ENCODE measurements at places on chromosomes 3 and 15. TPM values are rescaled to one million over a fixed set of nuclear protein-coding genes. Genes with fewer than 3 reads are reported as not detected.
A peak's percentile ranks its signal among the peaks of the same experiment; 100 is the strongest.

- peak; percentile 27 for DNase-seq
These were observed 148.4 kb downstream of the TIGIT start for GRCh38 chr3:114442246-114442645.

DNA sequence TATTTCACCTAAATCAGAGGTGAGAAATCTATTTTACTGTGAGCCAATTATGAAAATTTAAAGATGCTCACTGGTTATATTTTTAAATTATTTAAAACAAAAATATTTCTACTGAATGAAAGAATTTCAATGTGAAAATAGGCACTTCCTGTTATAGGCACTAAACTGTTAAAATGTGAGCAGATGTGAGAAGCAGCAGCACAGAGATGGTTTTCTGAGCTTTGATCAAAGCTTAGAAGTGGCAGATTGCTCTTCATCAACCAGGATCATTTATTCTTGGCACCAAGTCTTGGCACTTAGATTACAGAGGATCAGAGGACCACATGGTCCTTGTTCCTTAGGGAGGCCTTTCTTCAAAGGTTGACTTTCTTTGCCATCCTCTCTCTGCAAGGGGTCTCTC lies 18.0 kb upstream of the TSC22D2 start:
- DNase-seq = no peak

- DNase-seq = no peak
These were observed 94.9 kb downstream of the LIPC start for GRCh38 chr15:58526647-58527192.

- DNase-seq = no peak
These were observed 4.5 kb upstream of the SEMA3B start for GRCh38 chr3:50264383-50264963.

GRCh38 chr3:78697426-78697825 lies 1070.4 kb downstream of the ROBO1 start:
- DNase-seq = no peak

DNA sequence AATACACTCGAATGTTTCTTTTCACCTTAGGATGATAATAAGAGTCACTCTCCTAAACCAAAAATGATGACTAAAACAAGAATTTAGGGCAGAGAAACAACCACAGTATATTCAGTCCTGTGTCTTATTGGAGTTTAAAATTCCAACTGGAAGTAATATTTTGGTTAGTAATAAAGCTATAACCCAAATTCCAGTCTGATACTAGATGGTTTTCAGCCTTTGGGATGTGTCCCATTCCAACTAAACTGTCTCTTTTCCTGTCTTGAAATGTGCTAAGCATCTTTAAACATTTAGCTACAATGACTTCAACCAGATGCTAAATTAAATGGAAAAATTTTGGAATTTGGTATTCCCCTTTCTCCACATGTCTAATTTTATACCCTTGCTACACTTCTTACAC lies 510.0 kb downstream of the ROBO1 start:
- no peak for DNase-seq

- DNase-seq = no peak
These were observed 76.3 kb upstream of the IQSEC1 start for GRCh38 chr3:13149330-13150108.

- no peak for DNase-seq
These were observed 1077.5 kb downstream of the TBL1XR1 start for GRCh38 chr3:176119826-176120225.

DNA sequence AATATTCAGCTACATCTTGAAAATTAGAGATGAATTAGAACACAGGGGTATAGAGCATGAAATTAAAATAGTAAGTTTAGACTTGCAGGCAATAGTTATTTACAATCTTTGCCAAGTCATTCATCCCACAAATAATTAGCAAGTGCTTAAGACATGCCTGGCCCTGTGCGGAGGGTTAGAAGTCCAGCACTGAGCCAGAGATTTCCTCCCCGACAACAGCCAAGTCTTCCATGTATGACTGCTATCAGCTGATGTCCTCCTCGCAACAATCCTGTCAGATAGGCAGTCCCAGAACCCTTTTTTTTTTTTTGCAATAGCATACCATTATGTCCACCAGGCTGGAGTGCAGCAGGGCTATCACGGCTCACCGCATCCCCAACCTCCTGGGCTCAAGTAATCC lies 14.6 kb downstream of the SIN3A start:
- DNase-seq = no peak

DNA sequence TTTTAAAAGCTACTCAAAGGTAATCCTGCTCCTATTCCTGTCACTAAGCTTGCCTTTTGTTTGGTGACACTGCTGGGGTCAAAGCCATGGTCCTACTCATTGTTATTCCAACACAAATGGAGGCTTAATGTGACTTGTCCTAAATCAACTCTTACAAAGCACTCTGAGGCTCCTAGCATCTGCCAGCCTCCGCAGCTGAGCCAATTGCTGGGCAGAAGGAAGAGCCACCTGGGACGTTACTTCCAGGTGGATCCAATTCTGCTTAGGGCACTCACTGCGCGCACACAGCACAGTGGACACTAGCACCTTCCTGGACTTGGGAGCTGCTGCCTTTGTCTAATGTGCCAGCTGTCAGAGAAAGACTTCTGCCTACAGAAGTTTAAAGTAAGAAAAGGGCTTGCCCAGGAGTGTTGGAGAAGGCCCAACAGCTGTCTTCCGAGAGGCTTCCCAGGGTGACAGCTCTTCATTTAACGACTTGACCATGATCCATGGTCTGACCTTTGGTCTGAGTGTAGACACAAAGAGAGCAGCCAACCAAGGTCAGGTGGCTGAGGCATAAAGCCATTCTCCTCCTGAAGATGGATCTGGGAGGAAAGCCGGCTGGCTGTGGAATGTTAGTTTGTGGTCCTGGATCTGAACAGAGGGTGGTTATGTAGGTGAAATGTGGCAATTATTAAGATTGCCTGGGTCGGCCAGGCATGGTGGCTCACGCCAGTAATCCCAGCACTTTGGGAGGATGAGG lies 102.2 kb downstream of the AQP9 start:
- no peak for DNase-seq

DNA sequence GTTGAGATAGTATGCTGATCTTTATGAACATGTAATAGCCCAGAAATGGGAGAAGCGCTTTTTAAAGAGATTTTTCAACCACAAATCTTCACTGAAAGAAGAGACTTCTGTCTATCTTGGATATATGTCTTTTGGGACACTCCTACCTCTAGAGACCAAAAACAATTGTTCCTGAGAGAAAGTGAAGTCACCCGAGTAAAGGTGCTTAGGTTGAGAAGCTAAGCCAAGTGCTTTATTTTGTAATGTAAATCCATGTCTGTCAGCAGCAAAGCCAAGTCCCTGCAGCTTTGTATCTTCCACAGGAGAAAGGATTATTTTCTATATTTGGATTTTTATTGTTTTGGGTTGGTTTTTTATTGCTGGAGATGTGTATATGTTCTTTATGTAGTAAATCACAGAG lies 32.1 kb upstream of the B3GALNT1 start:
- no peak for DNase-seq

- DNase-seq = peak; percentile 17
These were observed 53.7 kb downstream of the NMD3 start for GRCh38 chr3:161274691-161275298.

- no peak for DNase-seq
These were observed 66.5 kb upstream of the BCL6 start for GRCh38 chr3:187811585-187812250.

DNA sequence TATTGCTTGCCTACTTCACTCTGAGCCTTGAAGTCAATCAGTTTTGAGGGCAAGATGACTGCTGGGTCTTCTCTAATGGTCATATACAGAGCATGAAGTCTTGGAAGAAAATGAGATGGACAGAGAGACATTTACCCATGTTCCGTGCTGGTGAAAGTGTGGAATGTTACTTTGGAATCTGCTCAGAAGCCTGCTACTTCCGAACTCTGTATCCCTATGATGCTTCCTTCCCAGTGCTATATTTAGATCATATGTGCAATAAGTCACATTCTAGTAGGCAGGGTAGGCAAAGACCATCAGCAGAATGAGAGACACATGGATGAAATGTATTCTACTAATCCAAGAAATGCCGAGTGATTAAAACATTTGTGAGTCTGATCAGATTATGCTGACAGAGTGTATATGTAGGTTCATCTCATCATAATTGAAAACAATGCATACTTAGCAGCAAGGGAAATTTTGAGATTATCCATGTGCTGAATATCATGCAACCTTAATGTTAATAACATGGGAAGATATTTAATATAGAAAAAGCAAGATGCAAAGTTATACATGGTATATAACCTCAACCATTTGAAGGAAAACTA lies 60.5 kb downstream of the RAB7A start:
- DNase-seq = no peak

- DNase-seq = no peak
These were observed 85.2 kb upstream of the HERC1 start for GRCh38 chr15:63918901-63919348.

GRCh38 chr15:42474827-42475226 lies 16.1 kb downstream of the ZNF106 start:
- DNase-seq = no peak

- no peak for DNase-seq
These were observed 53.7 kb downstream of the PIK3CB start for GRCh38 chr3:138781012-138781470.

- DNase-seq = no peak
These were observed 86.0 kb upstream of the ALDH1L1 start for GRCh38 chr3:126266291-126266840.

DNA sequence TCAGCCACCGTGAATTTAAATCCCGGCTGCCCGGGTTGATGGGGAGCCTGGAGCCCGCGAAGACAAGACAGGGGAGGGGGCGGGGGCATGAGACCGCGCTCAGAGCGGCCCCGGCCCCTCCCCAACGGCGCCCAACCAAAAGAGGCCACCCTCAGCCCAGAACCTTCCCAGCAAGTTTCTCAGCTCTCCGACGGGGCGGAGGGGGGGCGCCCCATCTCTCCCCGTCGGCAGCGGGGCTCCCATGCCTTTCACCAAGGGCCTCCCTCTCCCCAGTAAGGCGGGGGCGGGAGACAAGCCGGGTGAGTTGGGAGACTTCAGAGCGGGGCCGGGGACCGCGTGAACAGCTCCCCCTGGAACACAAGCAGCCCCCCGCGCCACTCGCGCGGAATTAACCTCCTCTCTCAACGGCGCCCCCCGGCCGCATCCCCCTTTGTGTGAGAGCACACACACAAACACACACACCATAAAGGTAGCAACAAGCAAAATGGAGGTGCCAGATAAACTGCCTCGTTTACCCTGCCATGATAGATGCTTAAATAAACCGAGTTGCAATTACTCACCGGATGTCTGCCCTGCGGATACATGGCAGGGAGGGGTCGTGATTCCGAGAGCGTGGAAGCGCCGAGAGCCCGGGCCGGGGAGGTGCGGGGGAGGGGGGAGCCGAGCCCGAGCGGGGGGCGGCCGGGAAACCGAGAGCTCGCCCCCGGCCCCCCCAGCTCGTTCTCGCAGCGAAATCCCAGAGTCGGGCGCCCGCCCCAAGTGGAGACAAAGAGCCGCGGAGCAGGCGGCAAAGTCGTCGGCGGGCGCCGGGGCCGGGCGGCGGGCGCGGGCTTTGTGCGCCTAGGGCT lies 1.3 kb downstream of the TLE3 start:
- DNase-seq = peak; percentile 27

AQP9 gene
- total RNA-seq = not detected

SPSB4 gene
- total RNA-seq = not detected

GOLGA8A gene
- total RNA-seq = 12.5 TPM

ERICH6 gene
- not detected for total RNA-seq

MESD gene
- 24.2 TPM for total RNA-seq

All from pulmonary artery endothelial cell (primary cell).